NB4 (cell line): ENCODE measurements at places on chromosomes 5 and 9.
A peak's percentile ranks its signal among the peaks of the same experiment; 100 is the strongest.

DNA sequence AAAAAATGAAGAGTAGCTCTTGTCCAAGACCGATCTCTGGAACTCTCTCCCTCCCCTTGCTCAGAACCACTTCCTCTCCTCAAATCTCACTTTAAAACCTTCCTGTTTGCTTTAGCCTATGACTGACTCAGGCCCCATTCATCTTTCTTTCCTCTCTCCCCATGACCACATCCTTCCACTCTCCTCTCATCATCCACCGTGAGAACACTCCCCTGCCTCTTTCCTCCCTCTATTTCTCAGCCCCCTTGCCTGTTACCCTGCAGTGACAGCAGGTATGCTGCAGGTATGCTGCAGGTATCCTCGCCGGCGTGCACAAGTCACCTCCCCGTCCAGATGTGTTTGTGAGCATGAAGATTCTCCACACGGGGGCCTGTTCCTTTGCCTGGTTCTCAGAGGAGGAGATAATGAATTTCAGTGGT, 505.3 kb downstream of the CCDC171 start:
- DNase-seq, result peak; percentile 28

DNA sequence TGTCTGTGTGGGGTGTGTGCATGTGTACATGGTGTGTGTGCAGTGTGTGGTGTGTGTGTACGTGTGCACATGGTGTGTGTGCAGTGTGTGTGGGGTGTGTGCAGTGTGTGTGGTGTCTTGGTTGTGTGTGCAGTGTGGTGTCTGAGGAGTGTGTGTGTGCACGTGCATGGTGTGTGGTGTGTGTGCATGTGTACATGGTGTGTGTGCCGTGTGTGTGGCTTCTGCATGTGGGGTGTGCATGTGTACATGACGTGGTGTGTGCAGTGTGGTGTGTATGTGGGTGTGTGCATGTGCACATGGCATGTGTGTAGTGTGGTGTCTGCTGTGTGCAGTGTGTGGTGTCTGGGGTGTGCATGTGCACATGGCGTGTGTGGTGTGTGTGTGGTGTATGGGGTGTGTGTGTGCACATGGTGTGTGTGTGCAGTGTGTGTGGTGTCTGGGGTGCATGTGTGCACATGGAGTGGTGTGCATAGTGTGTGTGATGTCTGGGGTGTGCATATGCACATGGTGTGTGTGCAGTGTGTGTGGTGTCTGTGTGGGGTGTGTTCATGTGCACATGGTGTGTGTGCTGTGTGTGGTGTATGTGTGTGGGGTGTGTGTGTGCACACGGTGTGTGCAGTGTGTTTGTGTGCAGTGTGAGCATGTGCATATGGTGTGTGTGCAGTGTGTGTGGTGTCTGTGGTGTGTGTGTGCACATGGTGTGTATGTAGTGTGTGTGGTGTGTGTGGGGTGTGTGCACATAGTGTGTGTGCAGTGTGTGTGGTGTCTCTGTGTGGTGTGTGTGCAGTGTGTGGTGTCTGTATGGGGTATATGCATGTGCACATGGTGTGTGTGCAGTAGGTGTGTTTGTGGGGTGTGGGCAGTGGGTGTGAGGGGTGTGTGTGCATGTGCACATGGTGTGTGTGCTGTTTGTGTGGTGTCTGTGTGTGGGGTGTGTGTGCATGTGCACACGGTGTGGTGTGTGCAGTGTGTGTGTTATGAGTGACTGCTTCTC, 40.6 kb upstream of the ZNG1F start:
- peak; percentile 36 for DNase-seq

- no peak for DNase-seq
Measured at GRCh38 chr9:121954477-121955140, 138.5 kb downstream of the TTLL11 start.

DNA sequence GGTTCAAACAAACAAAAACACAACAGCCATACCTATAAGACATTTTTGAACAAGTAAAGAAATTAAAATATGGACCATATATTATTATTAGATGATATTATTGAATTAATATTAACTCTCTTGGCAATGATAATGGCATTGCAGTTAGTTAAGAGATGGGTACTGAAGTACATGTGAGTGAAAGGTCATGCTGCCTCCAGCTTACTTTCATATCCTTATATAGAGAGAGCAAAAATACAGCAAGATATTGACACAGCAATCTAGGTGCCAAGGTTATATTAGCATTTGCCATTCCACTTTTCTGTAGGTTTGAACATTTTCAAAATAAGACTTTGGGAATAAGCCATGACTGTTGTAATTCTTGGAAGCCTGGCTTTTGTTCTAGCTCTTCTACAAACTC, 6.1 kb downstream of the TNFSF8 start:
- DNase-seq, result no peak
